ENCODE measurements at places on chromosomes 3 and 15.

- no peak for DNase-seq
These were observed 17.3 kb downstream of the CHST14 start for GRCh38 chr15:40487816-40488682.

DNA sequence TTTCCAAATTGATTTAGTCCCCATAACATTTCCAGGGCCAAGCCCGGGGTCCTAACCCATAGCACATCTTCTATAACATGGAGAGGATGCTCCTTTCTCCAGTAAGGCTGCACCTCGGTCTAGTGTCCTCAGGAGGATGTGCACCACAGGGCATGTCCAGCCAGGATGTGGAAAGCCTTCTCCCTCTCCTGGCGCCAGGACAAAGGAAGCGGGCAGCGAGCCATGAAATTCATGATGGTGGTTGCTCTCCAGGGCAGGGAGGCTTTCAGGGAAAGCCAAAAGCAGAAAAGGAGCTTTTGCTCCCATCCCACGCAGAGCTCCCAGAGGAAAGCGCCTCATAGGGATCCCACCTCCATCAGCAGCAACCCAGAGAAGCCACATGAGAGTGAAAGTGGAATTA, 220.0 kb downstream of the ADAMTSL3 start:
- DNase-seq, result no peak

DNA sequence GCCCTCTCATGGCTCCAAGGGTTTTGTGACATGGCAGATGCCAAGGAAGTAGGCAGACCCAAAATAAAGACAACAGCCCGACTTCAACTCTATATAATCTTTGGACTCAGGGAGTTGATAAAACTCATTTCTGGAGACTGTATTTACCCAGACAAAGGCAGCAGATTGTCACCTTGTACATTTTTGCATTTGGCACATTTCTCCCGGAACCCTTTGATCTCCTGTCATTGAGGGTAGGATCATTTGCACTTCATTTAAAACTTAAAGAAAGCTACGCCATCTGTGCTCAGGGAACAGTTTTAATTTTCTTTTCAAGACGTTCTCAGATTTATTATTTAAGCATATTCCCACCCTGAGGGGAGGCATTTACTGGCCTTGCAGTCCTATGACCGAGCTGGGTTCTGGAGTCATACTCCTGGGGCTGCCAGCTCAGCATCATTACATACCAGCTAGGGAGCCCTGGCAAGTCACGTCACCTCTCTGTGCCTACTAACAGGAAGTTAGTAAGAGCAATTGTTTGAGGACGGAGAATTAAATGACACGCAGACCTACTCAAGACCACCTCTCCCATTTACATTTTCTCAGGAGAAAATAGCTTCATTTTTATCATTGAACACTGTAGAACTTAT, 5.9 kb downstream of the CDCP1 start:
- DNase-seq, result no peak

DNA sequence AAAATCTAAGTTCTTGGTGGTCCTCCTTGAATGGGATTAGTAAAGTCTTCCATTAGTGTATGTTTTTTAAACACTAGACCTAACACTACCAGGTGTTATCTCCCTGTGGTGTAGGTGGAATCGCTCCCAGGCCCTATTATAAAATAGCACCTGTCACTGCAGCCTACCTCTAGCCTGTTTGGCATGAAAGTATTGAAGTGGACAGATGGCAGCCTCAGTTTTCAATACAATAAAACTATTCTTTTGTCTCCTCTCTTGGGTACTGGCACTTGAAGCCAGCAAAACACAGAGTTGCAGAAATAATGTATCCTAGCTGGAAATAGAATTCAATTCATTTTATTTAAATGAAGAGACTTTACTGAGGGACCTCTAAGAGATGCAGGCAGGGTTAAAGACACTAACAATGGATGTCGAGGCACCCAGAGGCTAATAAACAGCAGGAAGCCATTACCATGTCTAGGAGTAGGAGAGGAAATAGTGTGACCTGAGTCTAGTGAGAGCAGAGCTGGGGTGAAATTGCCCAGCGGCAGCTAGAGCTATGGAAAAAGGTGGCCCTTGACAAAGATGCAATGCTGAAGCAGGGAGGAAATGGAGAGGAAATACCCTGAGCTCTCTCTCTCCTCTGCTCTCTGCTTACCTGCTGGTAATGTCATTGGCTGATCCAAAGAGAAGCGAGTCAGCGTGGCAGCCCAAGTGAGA, 49.1 kb upstream of the TMEM158 start:
- DNase-seq, result peak; percentile 11

- DNase-seq, result no peak
These were observed 130.8 kb downstream of the CPNE4 start for GRCh38 chr3:131903988-131904415.

DNA sequence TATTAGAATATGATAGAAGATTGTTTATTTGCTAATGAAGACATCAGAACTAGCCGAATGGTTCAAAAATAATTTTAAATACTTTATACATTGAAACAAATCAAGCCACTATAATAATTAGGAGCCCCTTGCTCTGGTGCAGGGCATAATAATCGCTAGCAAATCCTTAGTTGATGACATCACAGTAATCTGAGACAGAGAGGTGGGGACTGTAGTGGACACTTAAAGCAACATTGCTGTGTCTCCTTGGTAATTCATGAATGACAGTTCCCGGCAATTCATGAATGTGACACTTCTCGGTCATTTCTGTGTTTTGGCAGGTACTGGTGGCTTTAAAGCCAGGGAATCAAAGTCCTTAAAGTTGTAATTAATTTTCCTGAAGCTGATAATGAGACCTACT, 114.3 kb downstream of the PPM1L start:
- DNase-seq, result no peak
